Foreskin keratinocyte (primary cell): ENCODE measurements at places on chromosomes 4 and X.

GRCh38 chr4:2482693-2483092 is 13.8 kb downstream of the RNF4 start:
- no peak for DNase-seq

DNA sequence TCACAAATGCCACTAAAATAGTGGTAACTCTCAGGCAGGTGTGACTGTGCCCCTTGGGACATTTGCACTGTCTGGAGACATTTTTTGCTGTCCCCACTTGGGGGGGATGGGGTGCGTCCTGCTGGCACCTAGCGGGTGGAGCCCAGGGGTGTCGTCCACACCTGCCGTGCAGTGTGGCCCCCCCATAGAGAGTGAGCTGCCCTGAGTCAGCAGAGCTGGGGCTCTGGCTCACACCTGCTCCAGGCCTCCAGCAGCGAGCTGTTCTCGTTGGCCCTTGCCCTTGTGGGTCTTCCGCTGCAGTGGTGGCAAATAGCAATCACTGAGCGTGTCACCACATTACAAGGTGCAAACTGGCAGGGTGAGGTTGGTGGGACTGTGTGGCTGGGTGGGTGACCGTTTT is 64.6 kb downstream of the CLDN34 start:
- no peak for DNase-seq

DNA sequence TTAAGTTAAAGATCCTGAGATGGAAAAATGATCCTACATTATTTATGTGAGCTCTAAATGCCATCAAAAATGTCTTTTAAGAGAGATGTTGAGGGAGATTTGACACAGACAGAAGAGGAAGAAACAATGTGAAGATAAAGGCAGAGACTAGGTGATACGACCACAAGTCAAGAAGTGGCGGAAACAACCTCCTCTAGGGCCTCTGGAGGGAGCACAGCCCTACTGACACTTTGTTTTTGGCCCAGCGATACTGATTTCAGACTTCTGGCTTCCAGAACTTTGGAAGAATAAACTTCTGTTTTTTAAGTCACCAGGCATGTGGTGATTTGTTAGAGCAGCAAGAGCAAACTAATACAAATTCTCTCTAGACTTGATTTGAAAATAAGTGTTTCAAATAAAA is 1216.1 kb downstream of the FSTL5 start:
- DNase-seq = no peak

DNA sequence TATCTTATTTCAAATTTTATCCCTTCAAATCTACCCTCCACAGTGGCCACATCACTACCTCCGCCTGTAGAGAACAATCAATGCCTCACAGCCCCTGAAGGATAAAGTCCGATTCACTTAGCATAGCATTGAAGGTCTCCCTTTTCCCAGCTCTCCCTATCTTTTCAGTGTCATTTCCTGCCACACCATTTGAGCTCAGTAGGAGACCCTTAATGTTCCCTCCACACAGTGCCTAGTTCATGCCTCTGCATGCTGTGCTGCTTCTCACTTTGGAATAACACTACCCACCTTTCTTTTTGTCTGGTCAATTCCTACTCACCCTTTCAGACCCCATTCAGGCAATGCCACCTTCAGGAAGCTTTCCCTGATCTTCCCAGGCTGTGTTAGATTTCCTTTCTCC is 23.6 kb upstream of the SCOC start:
- no peak for DNase-seq

DNA sequence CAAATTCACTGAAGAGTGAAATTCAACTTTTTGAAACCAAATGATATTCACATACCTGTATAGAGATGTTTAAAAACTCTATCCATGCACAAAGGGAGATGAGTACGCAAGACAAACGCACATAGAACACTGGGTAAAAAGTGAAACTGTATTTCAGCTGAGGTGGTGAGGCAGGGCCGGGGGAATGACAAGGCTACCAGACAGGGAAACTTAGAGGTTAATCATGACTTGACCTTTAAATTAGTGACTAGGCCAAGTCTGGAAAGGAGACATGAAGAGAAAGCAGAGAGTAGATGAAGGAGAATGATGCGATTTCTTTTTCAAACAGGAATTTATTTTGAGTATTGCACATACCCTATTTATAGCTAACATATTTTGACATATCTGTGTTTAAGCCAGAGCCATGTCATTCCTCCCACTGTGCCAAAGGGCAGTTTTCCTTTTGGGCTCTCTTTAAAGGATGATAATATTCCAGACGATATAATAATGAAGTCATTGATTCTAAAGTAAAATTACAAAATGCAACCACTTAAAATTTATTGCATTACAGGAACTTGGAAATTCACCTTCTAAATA is 49.4 kb downstream of the ARHGEF6 start:
- no peak for DNase-seq

DNA sequence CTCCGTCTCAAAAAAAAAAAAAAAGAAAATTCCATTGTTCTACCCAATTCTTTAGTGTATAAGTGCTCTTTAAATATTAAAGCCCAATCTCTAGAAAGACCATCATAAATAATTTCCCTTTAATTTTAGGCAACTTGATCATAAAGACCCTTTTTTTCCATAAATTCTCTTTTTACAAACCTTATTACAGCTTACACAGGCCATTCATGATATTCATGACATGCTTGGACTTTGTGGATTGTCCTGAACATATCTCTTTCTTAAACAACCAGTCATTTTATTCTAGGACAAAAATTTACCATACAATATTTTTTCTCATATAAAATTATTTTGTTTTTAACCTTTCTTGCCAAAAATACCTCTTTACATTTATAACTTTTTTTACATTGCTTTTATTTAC is 30.5 kb downstream of the TLR8 start:
- DNase-seq = no peak

DNA sequence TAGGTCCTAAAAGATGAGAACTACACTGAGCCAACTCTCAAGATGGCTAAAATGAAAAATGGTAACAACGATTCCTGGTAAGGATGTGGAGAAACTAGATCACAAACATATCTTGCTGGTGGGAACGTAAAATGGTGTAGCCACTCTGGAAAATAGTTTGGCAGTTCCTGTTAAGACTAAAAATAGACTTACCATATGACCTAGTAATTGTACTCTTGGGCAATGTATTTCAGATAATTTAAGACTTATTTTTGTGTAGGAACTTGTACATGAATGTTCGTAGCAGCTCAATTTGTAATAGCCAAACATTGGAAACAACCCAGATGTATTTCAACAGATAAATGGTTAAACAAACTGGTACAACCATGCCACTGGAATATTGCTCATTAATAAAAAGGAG is 106.2 kb downstream of the HDAC8 start:
- no peak for DNase-seq

DNA sequence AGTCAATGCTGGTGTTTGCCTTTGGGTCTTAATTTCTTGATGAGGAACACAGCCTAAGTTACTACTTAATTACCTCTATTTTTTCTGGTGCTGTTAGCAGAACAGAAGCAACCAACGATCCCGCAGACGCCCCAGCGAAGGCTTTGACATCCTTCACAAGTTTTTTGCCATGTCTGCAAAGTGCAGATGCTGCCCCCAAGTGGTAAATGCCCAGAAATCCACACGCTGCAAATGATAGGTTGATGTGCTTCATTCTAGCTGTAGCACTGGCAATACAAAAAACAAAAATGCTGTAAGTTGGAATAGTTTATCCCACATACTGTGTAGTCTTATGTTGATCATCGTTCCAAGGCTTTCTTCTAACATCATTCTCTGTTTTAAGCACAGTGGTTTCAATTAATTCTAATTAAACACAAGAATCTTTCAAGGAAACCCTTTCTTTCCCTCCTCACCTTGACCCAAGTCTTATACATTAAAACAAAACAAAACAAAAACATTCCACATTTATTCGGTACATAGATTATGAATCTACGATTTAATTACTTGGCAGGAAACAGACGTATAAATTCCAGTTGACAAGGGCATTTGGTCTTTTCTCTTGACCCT is 1.2 kb downstream of the PNPLA4 start:
- DNase-seq = peak; percentile 51

DNA sequence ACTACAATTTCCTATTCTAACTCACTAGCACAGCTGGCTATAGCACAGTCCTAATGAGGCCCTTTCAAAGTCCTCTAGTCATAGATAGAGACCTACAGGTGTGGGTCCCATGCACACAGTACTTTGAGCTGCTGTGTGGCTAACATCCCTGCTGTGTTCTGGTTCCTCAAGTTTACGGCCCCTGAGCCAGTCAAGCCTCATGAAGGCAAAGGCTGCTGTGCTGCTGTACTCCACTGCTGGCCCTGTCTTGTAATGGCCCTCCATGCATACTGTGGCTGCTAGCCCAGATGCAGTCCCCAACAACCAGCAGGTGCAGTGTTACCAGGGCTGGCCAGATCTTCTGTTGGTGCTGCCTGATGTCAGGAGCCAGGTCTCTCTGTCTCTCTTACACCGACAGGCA is 23.4 kb upstream of the ENPEP start:
- no peak for DNase-seq

GRCh38 chrX:16924631-16925480 is 21.6 kb upstream of the REPS2 start:
- peak; percentile 32 for DNase-seq

GRCh38 chrX:38993500-38993899 is 192.2 kb downstream of the MID1IP1 start:
- no peak for DNase-seq

GRCh38 chr4:74058048-74058651 is 19.7 kb upstream of the CXCL3 start:
- DNase-seq = no peak

DNA sequence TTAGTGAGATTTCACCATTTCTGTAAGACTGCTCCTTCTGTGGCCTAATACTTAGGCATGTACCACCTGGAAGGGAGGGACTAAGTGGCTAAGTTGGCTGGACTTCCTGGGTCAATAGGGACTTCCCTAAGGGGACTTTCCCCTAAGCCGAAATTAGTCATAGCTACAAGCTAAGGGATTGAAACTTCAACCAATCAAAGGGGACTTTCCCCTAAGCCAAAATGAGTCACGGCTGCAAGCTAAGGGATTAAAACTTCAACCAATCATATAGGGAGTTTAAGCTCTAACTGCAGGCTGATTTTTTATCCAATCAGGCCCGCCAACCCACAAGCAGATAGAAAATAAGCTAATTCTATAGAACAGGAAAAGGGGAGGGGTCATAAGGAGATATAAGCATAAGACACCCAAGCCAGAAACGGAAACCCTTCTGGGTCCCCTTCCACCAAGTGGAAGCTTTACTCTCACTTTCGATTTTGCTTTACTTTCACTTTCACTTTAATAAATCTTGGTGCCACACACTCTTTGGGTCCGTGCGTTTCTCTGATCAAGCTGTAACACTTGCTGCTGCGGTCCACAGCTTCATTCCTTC is 382.8 kb downstream of the KLHL4 start:
- DNase-seq = no peak

DNA sequence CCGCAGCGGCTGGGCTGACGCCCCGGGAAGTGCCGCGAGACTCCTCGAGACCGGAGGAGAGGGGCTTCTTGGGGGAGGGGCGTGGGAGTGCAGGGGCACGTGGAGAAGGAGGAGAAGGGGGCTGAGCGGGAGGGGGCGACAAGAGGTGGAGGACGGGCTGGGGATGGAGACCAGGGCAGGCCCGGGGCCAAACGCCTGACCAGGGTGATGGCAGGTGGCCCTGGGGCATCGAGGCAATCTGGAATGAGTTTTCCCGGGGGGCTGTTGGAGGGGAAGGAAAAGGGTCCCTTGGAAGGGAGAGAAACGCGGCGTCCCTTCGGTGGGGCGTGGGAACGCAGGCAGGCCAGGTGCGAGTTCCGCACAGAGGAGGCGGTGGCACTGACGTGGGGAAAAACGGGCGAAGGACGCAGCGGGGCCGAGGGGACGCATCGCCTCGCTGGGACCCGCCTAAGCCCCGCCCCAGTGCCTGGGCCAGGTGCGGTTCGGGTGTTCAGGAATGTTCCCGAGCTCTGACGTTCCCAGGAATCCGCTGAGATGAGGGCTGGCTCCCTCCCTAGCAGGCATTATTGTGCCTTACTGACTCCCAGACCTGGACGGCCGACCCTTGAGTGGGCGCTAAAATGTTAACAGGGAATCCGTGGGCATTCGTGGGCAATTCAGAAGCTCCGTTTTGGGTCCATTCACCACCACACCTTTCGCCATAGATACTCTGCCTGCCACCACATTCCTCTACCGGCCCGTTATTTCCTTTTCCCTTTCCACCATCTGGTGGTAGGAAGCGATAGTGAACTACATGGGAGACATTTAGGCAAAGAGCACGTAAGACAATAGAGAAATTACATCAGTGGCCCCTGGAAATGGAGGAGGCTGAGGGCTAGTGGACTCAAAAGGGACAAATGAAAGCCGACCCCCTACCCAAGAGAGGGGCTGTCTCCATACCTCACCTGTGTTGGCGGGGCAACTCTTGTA is 795 bp upstream of the SH3KBP1 start:
- peak; percentile 46 for DNase-seq

GRCh38 chr4:37455301-37456131 is 211.0 kb downstream of the NWD2 start:
- no peak for DNase-seq
